ENCODE measurements at places on chromosomes 2 and 18. TPM values are rescaled to one million over a fixed set of nuclear protein-coding genes. Genes with fewer than 3 reads are reported as not detected.

- no peaks in the 10 kb centered on the region for H3K36me3 ChIP-seq
- no peak overlapping the region for H3K4me3 ChIP-seq
- peaks cover 11% of the 10 kb centered on the region for H3K27me3 ChIP-seq
- H3K4me1 ChIP-seq = no peaks in the 10 kb centered on the region
- no peak overlapping the region for H3K27ac ChIP-seq
- no peak for DNase-seq
Observed at GRCh38 chr2:238817382-238817781, 30.5 kb upstream of the TWIST2 start.

DNA sequence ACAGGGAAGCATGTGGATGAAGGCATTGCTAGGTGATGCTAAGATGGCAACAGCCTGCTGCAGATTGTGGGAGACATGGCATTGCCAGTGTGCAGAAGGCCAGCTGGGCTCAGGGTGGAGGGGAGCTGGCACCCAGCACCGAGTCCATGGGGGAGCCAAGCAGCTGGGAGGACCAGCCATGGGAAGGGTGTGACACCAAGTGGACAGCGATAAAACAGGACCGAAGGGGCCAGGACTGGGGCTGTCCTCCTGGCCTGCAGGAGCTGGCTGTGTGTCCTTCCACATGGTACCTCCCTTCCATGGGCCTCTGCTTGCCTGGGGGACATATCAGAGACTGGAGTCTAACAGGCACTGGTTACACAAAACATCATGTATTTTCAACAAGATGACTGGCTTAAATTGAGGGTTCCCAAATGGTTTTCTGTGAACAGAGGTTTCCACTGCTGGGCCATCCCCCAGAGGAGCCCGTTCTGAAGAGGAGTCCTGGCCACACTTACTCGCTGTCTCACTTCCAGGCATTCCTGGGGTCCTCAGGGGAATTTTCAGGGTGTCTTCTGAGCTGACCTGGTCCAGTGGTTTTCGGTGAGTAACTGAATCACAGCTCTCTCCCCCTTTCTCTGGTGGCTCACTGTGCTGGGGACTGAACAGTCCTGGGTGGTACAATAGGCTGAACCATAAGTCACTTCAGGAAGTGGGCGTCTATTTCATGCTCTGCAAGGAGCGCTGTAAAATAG, 60.4 kb upstream of the TNP1 start:
- no peaks in the 10 kb centered on the region for H3K4me1 ChIP-seq
- H3K36me3 ChIP-seq = no peaks in the 10 kb centered on the region
- H3K4me3 ChIP-seq = no peak overlapping the region
- DNase-seq = no peak
- no peak overlapping the region for H3K27ac ChIP-seq

The MPP4 gene
- 0.26 TPM for total RNA-seq

DNA sequence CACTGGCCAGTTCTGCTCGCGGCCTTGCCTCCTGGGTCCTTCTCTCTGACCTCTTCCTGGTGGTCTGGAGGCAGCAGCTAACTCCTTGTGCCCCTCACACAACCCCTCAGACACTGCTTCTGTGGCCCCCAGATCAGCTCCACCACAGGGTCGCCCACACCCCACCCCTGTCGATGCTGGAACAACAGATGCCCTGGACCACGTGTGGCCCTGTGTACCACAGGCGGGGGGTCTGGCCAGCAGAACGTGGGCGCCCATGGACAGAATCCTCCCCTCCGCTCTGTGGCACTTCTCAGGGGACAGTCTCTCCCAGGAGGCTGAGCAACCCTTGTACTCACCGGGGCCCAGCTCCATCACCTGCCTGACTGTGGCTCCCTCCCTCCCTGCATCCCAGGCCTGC, 245.6 kb downstream of the NDUFA10 start:
- no peaks in the 10 kb centered on the region for H3K27me3 ChIP-seq
- H3K36me3 ChIP-seq = no peaks in the 10 kb centered on the region
- H3K4me1 ChIP-seq = no peaks in the 10 kb centered on the region
- no peak for DNase-seq

The FEV gene
- total RNA-seq = not detected

- no peak for DNase-seq
- no peak overlapping the region for H3K27ac ChIP-seq
- H3K4me1 ChIP-seq = no peaks in the 10 kb centered on the region
- no peak overlapping the region for H3K4me3 ChIP-seq
- no peaks in the 10 kb centered on the region for H3K36me3 ChIP-seq
Observed at GRCh38 chr2:183925281-183925680, 673.0 kb upstream of the ZNF804A start.

- H3K27ac ChIP-seq = peak overlapping the region; percentile 84
- H3K4me3 ChIP-seq = peak overlapping the region; percentile 76
- DNase-seq = no peak
- no peaks in the 10 kb centered on the region for H3K36me3 ChIP-seq
- no peaks in the 10 kb centered on the region for H3K27me3 ChIP-seq
Observed at GRCh38 chr2:20350041-20350712, 467 bp downstream of the PUM2 start.

DNA sequence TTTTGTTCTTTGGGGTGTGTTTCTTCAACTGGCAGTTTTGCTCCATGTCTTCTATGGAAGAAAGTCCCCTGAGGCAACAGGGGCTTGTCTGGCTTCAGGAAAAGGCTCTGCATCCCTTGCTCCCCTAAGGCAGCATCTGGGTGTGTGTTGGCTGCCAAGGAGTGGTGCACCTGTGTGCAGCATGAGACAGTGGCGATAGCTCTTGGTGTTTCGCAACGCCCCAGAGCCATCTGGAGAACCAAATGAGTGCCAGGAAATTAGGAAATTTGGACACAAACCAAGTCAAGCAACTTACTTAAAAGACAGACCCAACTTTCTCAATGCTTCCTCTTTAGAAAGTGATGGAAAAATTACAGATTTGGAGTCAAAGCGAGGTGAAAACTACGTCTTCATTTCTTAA, 1044.4 kb upstream of the CNTNAP5 start:
- DNase-seq = no peak
- H3K4me3 ChIP-seq = no peak overlapping the region
- no peaks in the 10 kb centered on the region for H3K4me1 ChIP-seq
- H3K27me3 ChIP-seq = no peaks in the 10 kb centered on the region

The TEKT4 gene
- total RNA-seq = not detected
